ENCODE measurements at places on chromosomes 5 and 9.

GRCh38 chr9:78325846-78326360, 29.0 kb downstream of the PSAT1 start:
- DNase-seq, result no peak

GRCh38 chr5:132385326-132386105, 16.0 kb downstream of the SLC22A5 start:
- peak; percentile 75 for DNase-seq

DNA sequence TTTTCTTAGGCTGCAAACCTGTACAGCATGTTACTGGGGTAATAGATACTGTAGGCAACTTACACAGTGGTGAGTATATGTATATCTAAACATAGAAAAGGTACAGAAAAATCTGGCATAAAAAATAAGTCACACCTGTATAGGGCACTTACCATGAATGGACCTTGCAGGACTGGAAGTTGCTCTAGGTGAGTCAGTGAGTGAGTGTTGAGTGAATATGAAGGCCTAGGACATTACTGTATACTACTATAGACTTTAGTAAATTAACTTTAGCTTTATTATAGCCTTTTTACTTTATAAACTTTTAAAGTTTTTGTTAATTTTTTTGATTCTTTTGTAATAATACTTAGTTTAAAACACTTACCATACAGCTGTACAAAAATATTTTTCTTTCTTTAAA, 51.3 kb downstream of the DENND4C start:
- DNase-seq, result no peak

- no peak for DNase-seq
Measured at GRCh38 chr5:56589481-56589860, 225.9 kb upstream of the MAP3K1 start.

- DNase-seq, result no peak
Measured at GRCh38 chr5:42361315-42361688, 61.9 kb upstream of the GHR start.

DNA sequence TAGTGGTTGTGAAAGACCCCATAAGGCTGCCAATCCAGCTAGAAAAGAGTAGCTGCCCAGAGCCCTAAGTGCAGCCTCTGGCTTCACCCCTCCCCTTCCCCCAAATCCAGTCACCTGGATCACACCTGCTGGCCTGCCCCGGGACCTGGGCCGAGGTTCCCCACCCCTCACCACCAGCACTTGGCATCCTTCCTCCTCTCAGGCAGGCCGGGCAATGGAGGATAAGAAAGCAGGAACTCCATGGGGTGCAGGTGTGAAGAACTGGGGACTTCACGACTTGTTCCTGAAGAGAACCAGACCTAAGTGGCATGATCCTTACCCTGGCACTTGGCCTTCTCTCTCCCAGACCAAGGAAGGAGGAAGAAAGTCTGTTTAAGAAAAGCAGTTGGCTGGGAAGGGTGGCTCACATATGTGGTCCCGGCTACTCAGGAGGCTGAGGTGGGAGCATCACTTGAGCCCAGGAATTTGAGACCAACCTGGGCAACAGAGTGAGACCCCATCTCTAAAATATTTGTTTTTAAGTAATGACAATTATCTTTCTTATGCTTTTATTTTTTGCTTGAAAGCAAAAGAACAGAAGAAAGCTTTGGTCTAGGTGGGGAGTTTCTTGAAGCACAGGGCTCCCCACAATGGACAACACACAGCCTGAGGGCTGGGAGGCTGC, 131.1 kb downstream of the PAX5 start:
- DNase-seq, result no peak

GRCh38 chr9:81474792-81475191, 214.6 kb downstream of the TLE1 start:
- no peak for DNase-seq

GRCh38 chr9:108582726-108583125, 273.1 kb downstream of the ACTL7B start:
- no peak for DNase-seq

GRCh38 chr5:58983526-58984452, 400.9 kb downstream of the RAB3C start:
- no peak for DNase-seq

- DNase-seq, result no peak
Measured at GRCh38 chr9:70567511-70567910, 153.1 kb upstream of the KLF9 start.

- DNase-seq, result no peak
Measured at GRCh38 chr5:119476341-119476740, 24.0 kb downstream of the HSD17B4 start.

GRCh38 chr5:1264211-1264610, 30.7 kb downstream of the TERT start:
- no peak for DNase-seq

GRCh38 chr5:32331935-32332274, 19.2 kb upstream of the MTMR12 start:
- DNase-seq, result no peak

DNA sequence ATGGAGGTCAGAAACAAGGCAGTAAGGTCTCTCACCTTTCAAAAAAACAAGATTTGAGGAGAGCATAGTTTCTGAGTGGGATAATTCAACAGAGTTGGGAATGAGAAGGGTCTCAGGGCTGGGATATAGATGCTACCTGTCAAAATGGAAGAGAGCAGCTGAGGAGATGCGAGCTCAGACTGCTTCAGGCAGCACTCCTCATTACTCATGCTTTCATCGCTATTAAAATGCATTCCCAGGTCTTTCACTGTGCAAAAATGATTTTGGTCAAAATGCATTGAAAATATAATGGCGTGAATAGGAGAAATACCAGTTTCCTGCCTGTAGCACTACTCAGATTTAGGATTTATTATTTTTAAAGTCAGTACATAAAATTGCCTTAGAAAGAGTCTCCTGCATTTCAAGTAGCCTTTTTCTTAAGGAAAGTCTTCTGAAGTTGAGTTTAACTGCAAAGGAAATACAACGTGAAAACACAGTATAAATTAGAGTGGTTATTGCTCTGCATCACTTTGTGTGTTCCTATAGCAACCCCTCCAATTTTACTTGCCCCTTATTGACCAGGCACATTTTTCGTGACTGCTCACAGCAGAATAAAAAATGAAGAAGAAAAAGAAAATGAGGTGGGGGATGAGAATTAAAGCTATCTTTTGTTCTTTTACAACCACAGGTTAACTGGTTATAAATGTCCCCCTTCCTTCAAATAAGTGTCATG, 724.8 kb upstream of the SEMA6A start:
- no peak for DNase-seq

DNA sequence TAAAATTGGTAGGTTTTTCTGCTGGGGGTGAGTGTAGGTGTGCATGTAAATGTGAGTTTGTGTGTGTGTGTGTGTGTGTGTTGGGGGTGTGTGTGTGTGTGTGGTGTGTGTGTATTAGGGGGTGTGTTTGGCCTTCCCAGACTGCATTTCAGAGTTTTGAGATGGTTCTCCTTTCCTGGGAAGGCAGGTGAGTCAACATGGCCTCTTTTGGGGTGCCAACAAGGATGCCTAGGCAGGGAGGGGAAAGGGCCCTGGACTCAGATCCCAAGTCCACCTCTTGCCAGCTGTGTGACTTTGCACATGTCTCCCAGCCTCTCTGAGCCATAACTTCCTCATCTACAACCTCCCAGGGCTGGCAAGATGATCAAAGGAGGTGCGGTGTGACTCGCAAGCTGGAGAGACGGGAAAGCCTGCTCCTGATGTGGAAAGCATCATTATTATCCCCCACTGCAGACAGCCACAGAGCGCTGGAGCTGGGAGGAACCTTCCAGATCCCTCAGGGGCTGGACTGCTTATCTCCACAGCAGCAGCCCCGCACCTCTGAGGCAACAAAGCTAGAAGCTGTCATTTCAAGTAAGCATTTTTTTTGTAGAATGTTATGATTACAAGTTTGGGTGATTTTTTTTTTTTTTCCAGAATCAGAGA, 63.5 kb upstream of the TBC1D2 start:
- peak; percentile 59 for DNase-seq

- DNase-seq, result no peak
Measured at GRCh38 chr5:52771343-52772039, 16.2 kb upstream of the ITGA1 start.

GRCh38 chr5:178367736-178368120, 135.1 kb upstream of the PHYKPL start:
- DNase-seq, result no peak

DNA sequence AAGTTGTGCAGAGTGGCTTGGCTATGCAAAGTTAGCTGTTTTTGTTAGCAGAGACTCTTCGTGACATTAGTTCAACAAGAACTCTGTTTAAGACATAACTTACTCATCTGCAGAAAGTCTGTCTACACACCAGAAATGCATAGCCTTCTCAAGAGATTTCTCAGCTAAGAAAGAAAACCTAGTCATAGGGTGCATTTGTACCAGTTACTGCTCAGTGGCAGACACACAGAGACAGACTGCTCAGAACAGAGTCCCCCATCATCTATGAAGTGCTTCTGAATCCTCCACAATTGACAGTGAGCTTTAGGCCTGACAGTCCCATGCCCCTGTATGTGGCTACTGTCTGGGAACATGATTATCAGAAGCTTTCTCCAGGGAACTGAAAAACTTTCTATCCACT, 56.1 kb upstream of the IFNK start:
- no peak for DNase-seq

DNA sequence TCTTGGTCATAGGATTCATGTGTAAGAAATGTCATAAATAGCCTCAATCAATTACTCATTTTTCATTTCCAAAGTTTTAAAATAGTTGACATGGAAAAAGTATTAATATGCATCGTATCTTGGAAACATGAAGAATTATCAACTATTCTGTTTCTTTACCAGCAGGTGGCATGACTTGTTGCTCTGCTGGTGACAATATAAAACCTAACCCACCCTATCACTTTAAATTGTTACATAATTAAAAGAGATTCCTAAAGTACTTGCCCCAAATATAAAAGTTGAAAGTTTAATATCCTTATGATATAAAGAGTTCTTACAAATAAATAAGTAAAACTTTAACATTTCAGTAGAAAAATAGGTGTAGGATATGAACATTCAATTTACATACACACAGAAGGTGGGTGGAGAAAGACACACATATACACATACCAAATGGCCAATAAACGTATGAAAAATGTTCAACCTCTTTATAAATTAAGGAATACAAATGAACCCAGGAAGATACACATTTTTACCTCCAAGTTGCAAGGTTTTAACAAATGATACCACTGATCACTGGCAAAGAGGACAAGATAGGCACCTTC, 30.6 kb downstream of the MAP1B start:
- DNase-seq, result no peak

DNA sequence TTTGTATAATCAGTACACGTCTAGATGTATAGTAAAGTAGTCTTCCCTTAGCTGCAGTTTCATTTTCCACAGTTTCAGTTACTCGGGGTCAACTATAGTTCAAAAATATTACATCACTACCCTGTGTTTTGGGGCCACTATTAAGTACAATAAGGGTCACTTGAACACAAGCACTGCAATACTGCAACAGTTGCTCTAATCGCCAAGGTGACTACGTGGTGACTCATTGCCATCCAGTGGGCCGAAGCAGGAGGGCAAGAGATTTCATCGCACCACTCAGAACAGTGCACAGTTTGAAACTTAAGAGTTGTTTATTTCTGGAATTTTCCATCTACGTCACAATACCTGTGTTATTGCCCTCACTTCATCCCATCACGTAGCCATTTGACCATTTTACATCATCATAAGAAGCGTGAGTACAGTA, at the start of gene ARL14EPL:
Gene ARL14EPL, plus strand, starts transcription at position 379 of the 424 bp plus-strand sequence. CDS start 18,994 bp downstream, outside the sequence.
- DNase-seq, result peak; percentile 94

GRCh38 chr9:87734106-87734505, 8.2 kb downstream of the CTSL start:
- no peak for DNase-seq

DNA sequence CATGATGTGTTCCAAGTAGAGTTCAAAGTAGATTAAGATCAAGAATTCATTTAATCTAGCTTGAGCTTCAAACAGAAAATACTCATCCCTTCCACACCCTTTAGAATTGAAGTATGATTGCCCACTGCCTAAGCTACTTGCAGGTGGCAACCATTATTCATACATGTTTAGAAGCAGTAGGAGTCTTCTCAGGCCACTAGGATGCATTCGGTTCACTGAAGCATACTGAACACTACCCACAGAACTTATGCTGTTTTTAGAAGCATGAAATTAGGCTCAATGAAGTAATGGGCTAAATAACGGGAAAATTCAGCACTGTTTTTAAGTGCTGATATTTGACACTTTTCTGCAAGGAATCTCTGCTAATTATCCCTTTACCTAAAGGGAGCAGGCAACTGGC, 263.4 kb downstream of the DEPDC1B start:
- no peak for DNase-seq

- no peak for DNase-seq
Measured at GRCh38 chr5:154196281-154196680, 5.7 kb downstream of the GALNT10 start.

DNA sequence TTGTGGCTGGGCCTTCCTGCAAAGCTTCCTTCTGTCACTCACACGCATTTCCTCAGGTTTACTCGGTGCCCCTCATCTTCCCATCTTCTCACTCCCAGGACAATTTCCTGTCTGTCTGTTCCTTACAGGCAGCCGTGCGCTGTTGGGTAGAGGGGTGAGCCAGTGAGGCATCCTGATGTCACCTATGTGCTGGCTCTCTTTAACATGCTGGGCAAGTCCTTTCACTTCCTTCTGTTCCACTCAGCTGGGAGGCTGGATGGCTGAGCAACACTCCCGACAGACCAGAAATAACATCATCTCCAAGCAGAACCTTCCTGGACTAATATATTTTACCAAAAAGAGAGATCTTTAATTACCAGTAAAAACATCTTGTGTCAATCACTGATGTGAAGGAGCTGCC, 103.0 kb downstream of the HSD17B3 start:
- no peak for DNase-seq

- DNase-seq, result no peak
Measured at GRCh38 chr9:5773324-5773999, 59.5 kb downstream of the ERMP1 start.

DNA sequence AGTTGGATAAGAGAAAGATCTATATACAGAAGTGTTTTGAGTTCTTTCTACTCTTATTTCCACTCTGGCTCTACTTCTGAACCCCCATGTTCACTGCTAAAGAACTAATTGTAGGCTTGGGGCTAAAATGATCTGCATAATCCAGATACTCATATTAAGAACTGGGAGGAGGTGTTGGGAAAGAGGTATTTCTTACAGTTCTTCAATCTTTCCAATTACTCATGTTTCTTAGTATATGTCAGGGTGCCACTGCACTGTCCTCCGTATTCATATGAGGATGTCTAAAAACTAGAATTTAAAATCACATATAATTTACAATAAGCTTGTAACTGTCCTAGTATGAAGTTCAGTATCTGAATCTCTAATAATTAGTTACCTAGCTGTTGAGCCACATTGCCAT, 12.7 kb downstream of the NIPBL start:
- no peak for DNase-seq

- no peak for DNase-seq
Measured at GRCh38 chr9:113566016-113566711, 102.6 kb downstream of the RGS3 start.
